SK-N-MC (cell line): ENCODE measurements at places on chromosomes 11 and 22.

- no peak for DNase-seq
Observed at GRCh38 chr11:17719938-17720795, 796 bp downstream of the MYOD1 start.

GRCh38 chr22:23383491-23384361 is 196.4 kb downstream of the IGLL1 start:
- no peak for DNase-seq

- no peak for DNase-seq
Observed at GRCh38 chr11:103987629-103988594, 48.5 kb upstream of the DDI1 start.

- no peak for DNase-seq
Observed at GRCh38 chr11:116598556-116598955, 174.2 kb downstream of the BUD13 start.

DNA sequence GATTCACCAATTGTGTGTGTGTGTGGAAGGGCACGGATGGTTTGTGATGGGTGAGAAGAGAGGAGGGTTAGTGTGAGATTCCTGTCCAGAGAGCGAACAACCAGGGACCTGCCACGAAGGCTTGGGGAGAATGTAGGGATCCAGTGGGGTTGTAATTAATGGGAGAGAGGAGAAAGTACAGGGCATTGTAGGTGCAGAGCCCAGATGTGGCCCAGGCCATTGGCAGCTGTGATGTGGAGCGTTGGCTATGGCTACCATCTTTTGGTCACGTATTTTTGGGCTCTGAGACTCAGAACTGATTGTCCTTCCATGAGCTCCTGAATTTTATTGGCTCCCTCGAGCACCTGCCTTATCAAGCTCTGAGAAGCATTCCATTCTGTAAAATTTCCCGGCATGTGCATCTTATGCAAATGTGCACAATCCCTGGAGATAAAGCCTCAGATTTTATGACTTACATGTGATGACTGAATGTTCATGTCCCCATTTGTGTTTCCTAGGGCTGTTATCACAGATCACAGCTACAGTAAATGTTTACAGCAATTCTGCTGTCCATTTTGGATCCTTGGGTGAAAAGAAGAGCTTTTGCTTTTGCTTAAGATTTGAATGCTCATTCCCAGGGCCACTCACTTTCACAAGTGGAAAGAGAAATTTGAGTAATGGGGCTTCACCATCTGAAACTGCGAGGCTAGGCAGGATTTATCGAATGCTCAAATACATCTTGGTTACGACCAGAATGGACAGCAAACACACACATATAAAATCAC is 33.1 kb downstream of the SLC5A1 start:
- no peak for DNase-seq

DNA sequence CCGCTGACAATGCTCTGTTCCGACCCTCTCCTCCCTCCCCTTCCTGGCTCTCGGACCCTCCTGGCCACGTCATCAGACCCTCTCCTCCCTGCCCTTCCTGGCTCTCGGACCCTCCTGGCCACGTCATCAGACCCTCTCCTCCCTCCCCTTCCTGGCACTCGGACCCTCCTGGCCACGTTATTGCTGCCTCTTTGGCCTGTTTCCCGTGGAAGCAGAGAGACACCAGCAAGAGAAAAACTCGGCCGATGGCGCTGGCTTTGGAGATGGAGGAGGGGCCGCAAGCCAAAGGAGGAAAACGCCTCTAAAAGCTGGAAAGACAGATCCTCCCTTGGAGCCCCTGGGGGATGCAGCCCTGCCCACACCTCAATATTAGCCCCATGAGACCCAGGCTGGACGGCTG is 463.3 kb downstream of the BRD1 start:
- DNase-seq, result no peak

DNA sequence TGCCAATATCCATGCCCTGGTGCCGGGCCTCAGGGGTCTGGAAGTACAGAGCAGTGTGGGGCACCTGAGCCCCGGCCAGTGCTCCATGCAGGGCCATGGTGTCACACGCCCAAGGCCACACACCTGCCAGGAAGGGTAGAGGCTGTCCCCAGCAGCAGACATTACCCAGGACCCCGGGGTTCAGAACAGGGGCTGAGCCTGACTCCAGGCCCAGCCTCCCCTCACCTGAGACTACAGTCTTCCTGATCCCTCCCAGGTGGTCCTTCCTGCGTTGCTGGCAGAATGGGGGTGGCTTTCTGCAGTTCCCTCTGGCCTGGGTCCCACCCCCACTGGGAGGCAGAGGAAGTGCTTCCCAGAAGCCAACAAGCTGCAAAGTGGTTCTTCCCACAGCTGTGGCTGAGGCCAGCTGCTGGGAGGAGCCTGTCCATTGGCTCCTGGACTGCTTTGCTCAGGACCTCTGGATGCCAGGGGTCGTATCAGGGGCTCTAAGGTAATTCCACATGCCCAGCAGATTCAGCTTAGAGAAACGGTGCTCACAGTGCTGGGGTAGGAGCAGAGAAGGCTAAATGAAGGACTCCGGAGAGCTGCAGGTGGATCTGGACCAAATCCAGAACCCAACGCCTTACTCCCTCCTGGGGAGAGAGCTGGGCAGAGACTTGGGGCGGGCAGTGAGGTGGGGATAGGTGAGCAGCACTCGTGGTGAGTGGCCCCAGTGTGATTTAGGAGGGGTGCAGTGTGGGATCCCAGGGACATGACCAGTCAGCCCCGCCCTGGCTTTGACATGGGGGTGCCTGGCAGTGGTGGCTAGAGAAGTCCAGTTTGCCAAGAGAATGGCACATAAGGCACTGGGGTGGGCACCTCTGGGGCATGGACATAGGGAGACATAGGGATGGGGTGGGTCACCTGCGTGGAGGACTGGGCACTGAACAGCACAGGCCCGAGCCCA is 12.6 kb downstream of the TCIRG1 start:
- no peak for DNase-seq

GRCh38 chr11:20131788-20132666 is 28.2 kb downstream of the DBX1 start:
- DNase-seq, result no peak
